AG04450 (cell line): ENCODE measurements at places on chromosomes 16 and 17.

- no peak for DNase-seq
These were observed 20.7 kb downstream of the DNAH9 start for GRCh38 chr17:11618861-11619566.

DNA sequence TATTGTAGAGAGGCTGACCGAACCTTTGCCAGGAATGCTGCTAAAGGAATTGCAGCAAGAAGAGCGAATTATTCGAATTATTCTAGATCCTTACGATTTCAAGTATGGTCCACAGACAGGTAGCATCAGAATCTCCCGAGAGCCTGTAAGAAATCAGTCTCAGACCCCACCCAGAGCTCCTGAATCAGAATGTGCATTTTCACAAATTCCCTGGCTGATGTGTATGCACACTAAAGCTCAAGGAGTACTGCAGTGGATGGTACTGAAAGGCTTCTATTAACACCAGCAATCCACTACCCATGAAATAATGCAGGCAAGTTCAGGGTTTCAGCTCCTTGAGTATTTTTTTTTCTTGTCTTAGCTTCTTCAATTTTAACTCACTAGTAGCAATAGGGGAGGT, 49.4 kb downstream of the ZZEF1 start:
- no peak for DNase-seq

GRCh38 chr16:57147381-57148221, 38.2 kb downstream of the PSME3IP1 start:
- no peak for DNase-seq

GRCh38 chr16:66494916-66495315, 55.0 kb downstream of the TK2 start:
- no peak for DNase-seq

DNA sequence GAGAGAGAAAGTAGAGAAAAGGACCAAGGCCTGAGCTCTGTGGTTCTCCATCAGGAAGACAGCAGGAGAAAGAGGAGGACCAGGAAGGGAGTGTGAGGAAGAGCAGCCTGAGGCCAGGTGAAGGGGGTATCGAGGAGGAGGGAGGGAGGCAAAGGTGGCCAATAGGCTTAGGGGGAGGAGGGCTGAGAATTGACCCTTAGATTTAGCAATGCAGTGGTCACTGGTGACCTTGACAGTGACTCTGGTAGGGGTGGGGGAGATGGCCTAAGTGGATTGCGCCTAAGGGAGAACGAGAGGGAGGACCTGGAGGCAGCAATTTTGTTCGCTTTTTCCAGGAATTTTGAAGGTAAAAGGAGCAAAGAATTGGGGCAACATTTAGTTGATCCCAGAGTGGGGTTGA, 5.4 kb upstream of the NAGS start:
- no peak for DNase-seq

DNA sequence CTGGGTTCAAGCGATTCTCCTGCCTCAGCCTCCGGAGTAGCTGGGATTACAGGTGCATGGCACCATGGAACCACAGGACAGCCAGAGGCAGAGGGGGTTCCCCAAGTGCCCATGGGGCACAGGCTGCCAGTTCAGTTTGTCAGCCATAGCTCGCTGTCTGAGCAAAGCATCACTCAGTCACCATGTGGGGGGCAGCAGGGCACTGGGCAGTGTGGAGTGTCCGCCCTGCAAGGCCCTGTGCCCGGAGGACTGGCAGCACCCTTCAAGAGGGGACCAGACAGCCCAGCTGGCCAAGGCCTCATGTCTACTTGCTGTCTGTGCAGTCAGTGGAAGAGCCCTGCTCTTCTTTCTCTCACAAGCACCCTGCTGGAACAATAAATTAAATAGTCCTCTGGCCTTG, 6.4 kb downstream of the ALYREF start:
- no peak for DNase-seq

GRCh38 chr17:76969598-76970172, 101.5 kb downstream of the MGAT5B start:
- DNase-seq, result no peak
